ENCODE measurements at places on chromosomes 6 and 20. TPM values are rescaled to one million over a fixed set of nuclear protein-coding genes. Genes with fewer than 3 reads are reported as not detected.

The SLC17A3 gene
- not detected for total RNA-seq

DNA sequence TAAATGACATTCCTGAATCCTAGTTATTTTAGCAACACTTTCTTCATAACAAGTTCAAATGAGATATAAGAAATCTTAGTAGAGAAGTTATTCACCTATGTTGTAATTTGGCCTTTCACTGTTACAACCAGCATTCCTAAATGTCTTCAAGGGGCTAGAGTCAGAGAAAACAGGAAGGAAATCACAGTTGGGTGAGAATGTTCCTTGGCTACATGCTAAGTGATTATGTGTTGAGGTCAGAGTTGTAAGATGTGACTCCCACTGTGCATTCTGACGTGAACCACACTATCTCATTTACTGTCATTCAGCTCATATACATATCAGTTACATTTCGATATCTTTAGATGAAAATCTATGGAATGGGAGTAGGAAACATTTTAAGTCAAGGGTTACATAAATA lies 51.0 kb upstream of the MLIP start:
- DNase-seq = no peak

The MAP7 gene
- total RNA-seq = 1.8 TPM

The GSTA2 gene
- total RNA-seq = not detected

- DNase-seq = no peak
These were observed 37.1 kb downstream of the PROKR2 start for GRCh38 chr20:5279661-5280060.

The NFYA gene
- 9.4 TPM for total RNA-seq

Measured in osteoblast (primary cell).